ENCODE measurements at places on chromosomes 6 and 20.

GRCh38 chr6:36068012-36068392 lies 40.4 kb downstream of the MAPK14 start:
- DNase-seq = no peak

- DNase-seq = no peak
Observed at GRCh38 chr6:22852101-22852500, 282.7 kb downstream of the HDGFL1 start.

DNA sequence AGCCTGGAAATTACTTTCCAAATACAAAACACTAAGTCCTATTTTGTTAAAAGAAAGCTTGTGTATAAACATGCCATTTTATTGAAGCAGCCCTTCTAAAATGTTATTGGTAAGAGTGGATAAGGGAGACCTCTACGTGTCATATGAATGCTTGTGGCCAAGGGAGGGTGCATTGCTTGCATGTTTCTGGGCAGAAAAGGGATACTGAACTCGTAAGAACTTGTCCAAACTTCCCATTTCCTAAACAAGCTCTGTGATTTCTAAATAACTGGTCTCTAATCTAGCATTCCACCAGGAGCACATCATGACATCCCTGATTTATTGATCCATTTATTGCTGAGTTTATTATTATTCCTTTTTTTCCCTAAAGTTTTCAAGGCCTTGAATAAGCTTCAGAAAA lies 474.1 kb downstream of the CD109 start:
- no peak for DNase-seq

GRCh38 chr6:15266423-15266996 lies 20.6 kb downstream of the JARID2 start:
- DNase-seq = no peak

- no peak for DNase-seq
Observed at GRCh38 chr6:89118931-89119330, 1.1 kb upstream of the SRSF12 start.

DNA sequence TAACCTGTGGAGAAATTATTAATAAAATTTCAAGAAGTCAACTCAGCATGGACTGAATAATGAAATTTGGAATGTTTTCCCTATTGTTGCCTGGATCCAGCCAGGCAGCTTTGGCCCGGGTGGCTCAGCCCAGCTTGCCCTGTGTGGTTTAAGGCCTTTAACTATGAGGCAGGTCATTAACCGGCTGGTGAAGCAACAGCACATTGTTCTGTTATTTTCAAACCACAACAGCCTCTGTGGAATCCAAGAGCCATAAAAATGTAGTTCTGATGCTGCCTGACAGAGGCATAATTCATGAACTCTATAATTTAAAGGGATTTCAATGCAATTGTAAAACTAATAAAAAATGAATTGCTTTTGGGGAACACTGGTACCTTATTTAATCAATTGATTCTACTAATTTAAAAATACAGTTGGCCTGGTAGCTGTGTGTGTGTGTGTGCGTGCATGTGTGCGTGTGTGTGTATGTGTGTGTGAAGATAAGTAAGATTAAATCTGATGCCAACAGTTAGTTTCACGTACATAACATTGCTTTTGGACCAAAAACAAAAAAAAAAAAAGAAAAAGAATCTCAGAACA lies 117.7 kb downstream of the RPS12 start:
- DNase-seq = no peak

GRCh38 chr20:10347086-10347880 lies 86.7 kb downstream of the MKKS start:
- no peak for DNase-seq

Data from osteocyte (in vitro differentiated cells).